ENCODE measurements at places on chromosomes 3 and 15.

DNA sequence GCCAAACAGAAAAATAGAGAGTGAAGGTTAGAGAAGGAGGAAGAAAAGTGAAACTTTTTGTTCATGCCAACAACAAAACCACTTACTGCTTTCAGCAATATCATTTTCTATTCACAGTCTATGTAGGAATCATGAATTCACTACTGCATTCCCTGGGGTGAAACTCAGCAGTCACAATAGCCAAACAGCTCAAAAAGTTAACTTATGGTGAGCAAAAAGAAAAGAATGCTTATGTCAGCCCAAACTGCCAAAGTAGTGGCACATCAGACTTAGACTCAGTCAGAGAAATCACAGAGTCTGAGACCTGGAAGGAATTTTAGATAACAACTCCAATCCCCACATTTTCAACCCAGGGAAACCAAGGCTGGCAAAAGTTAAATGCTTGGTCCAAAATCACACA, 238.7 kb upstream of the TMCO5A start:
- no peak for DNase-seq

- no peak for DNase-seq
Observed at GRCh38 chr3:61058836-61059235, 192.4 kb downstream of the FHIT start.

GRCh38 chr3:107753494-107753893, 230.7 kb downstream of the BBX start:
- peak; percentile 6 for DNase-seq

GRCh38 chr3:53045518-53046170, at the start of gene SFMBT1:
SFMBT1 (minus strand) TSS chr3:53046073; CDS start chr3:52969128, 76,945 bp downstream.
- DNase-seq = peak; percentile 71

DNA sequence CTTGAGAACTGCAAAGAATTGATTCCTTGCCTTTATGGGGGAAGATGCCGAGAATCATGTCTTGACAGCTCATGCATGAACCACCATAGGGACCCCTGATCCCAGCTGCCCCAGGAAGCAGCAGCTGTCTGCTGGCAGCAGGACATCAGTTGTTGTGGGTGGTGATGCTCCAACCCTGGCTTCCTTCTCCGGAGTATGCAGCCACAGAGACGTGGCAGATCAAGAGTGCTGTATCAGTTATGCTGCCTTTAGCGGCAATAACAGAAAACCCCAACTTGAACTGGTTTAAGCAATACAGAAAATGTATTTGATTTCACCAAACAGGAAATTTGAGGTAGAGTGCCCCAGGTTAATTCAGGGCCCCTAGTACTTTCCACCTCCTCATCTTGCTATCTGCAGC, 92.2 kb upstream of the TNFAIP8L3 start:
- DNase-seq = no peak

GRCh38 chr3:57596495-57597126, 533 bp downstream of the ARF4 start:
- DNase-seq = peak; percentile 24

GRCh38 chr3:193194371-193194770, 46.7 kb upstream of the PLAAT1 start:
- DNase-seq = no peak

DNA sequence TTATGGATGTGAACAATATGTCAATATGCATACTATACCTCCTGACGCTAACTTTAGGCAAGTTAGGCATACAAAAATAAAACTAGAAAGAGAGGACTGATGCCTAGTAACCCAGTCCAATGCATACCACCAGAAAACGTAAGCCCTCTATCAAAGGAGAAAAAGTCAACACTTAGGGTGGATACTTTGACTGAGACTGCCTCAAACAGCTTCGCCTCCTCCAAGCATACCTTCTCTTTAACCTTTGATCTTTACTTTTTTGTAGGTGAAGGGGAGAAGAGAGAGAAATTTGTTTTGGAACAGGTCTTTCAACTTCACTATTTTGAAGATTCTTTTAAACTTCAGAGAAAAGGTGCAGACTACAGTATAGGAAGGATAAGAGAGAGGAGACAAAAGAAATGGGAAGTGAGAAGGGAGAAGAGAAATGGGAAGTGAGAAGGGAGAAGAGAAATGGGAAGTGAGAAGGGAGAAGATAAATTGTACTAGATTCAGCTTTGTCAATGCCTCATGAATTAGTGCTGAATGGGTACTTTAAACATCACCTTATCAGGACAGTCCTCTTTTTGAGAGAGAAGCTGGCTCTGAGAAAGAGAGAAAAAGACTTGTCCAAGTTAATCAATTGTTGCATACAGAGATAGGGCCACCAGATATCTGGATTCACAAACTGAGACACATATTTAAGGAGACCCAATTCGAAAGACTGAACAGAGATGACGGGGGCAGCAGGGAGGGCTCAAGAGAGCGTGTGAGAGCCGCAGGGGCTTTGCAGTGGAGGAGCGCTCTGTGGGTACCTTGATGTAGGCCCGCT, 1.0 kb downstream of the P3H2 start:
- DNase-seq = no peak

DNA sequence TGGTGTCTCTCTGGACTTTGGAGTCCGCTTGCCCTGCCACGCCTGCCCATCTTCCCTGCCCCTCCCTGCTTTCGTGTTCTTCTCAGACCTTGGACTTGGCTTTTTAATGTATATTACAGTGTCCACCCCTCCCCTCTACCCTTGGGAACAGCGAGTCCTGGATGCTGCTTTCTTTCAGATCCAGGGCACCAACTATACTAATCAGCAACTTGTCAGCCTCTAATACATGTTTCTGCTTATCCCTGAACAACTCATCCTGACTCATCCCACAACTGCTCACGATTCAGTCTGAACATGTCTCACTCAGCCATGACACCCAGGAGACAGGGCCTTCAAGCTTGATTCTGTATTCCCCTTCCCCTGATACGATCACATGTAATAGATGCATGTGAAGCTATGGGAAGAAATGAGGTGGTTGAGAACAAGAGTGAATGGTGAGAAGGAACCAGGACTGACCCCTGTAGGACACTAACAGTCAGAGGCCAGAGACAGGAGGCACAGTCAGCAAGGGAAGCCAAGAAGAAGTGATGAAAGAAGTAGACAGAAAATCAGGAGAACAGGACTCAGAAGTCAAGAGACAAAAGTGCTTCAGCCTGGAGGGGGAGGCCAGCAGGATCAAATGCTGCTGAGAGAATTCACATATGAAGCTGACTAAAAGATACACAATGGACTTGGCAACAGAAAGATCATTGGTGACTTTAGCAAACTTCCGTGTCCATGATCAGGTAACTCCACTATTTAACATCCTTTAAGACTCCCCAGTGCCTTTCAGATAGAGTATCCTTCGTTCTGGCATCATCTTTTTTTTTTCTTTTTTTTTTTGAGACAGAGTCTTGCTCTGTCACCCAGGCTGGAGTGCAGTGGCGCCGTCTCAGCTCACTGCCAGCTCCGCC, 35.4 kb downstream of the BCL2L10 start:
- DNase-seq = no peak

DNA sequence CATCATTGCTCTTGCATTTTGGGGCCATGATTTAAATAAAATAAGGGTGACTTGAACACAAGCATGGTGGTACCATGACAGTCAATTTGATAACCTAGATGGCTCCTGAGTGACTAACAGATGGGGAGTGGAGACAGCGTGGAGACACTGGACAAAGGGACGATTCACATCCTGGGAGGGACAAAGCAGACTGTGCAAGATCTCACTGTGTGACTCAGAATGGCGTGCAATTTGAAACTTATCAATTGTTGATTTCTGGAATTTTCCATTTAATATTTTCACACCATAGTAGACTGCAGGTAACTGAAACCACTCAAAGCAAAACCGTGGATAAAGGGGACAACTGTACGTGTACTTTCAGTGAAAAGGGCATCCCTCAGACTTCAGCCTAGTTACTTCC, 25.5 kb downstream of the MCCC1 start:
- DNase-seq = no peak

GRCh38 chr15:76342058-76342381, 5.4 kb downstream of the ISL2 start:
- no peak for DNase-seq

DNA sequence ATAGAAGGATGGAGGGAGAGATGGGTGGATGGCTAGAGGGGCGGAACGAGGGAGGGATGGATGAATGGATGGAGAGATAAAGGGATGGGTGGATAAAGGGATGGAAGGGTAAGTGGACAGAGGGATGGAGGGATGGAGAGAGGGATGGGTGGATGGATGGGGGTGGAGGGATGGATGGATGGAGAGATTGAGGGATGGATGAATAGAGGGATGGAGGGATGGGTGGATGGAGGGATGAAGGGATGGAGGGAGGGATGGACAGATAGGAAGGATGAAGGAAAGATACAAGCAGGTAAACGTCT, 313.3 kb downstream of the UACA start:
- no peak for DNase-seq

- DNase-seq = no peak
Observed at GRCh38 chr3:122409446-122409845, 6.4 kb downstream of the WDR5B start.

GRCh38 chr3:65671004-65671403, 367.7 kb downstream of the MAGI1 start:
- DNase-seq = no peak

GRCh38 chr3:52268036-52268435, 10.4 kb downstream of the WDR82 start:
- peak; percentile 59 for DNase-seq

- DNase-seq = no peak
Observed at GRCh38 chr3:114320246-114320645, 26.4 kb downstream of the TIGIT start.

GRCh38 chr3:126865736-126866135, 117.2 kb upstream of the PLXNA1 start:
- DNase-seq = no peak

- DNase-seq = no peak
Observed at GRCh38 chr15:86268558-86268957, 188.9 kb downstream of the AGBL1 start.

GRCh38 chr3:66280304-66280703, 59.5 kb downstream of the SLC25A26 start:
- DNase-seq = no peak

DNA sequence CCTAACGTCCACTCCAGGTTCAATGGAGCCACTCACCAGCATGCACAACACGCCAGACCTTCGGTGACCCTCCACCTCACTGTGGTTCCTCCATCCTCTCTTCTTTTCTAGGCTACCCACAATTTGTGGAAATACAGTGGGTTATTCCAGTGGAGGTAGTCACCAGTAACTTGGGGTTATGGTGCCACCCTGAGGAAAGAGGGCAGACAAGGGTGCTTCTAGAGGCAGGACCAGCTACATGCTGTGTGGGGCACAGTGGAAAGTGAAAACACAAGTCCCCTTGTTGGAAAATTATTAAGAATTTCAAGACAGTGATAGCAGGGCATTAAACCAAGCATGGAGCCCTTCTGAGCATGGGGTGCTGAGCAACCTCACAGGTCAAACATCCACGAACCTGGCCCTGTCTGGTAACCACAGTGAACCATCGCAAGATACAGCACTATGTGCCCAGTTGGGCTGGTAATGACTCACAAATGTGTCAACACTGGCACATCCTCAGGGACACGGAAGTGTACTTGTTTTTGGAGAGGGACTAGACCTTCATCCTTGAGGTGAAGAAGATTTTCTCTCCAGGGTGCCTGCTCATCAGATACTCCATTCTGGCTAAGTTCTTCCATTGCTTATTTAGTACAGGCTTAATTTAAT, 166.7 kb downstream of the STT3B start:
- no peak for DNase-seq

DNA sequence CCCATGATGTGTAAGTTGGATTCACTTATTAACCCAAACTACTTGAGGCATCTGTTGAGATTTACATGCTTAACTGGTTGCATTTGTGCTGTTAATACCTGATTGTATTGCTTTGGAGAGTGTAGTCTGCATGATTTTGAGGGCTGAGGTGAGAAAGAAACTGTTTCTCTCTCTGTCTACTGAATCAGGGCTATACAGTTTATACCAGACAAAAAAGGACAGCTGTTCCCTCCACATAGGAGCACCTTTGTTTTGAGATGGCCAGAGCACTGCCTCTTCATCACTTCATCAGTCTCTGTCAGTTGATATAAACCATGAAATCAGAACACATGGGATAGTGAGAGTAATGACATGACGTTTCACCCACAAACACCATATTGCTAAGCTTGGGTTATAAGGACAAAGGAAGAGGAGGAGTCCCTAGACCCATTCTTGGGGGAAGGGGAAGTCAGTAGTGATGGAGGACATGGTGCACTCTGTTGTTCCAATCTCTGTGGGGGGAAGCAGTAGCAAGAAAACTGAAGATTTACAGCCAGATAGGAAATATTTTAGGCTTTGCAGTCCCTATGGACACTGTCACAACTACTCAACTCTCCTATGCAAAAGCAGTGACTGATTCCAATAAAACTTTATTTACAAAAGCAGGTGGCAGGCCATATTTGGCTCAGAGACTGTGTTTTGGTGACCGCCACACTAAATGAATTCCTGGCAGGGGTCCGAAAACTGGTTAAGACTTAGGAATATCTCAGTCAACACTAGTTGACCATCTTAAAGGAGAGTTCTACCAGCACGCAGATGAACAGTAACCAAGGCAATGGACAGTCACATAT, 123.9 kb upstream of the NR2E3 start:
- DNase-seq = no peak

DNA sequence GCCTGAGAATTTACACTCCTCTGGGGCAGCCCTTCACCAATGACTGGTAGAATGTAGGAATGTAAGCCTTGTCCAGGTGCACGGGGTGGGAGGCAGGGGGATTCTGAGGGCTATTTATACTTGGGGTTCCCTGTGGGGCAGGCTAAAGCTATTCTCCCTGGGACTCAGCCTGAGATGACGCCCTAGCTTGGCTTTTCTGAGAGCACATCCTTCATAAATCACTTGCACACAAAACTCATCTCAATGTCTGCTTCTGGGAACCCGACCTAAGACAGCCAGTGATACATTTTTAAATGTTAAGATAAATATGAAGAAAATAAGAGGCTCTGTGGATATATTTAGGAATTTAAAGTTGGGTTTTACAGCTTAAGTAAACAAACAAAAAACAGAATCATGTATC, 16.6 kb downstream of the TMEM158 start:
- no peak for DNase-seq

GRCh38 chr15:59186501-59186900, 20.1 kb upstream of the LDHAL6B start:
- no peak for DNase-seq

- DNase-seq = no peak
Observed at GRCh38 chr3:146543461-146544001, 876 bp downstream of the PLSCR1 start.

GRCh38 chr3:191688756-191689433, 227.9 kb downstream of the PYDC2 start:
- DNase-seq = no peak

DNA sequence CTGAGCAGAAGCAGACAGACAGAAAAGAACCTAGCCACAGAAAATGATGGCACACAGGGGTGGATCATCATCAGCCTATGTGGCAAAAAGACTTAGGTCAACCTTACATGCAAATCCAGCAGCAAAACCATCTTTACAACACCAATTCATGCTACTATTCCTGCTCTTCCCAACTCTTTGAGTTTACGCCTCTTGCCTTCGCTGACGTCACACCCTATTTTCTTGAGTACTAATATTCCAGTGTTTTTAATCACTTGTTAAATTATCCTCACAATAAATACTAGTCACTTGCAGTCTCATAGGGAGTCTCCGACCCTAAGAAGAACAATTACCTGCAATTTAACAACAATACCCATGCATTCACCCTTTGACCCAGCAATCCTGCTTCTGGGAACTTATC, 6.0 kb upstream of the PSMD6 start:
- no peak for DNase-seq
